ENCODE measurements at places on chromosomes 2 and 18. TPM values are rescaled to one million over a fixed set of nuclear protein-coding genes. Genes with fewer than 3 reads are reported as not detected.

CYTIP gene
- not detected for polyA plus RNA-seq

XDH gene
- polyA plus RNA-seq: 0.36 TPM

HOXD11 gene
- not detected for polyA plus RNA-seq

ROCK1 gene
- 43.0 TPM for polyA plus RNA-seq

CNTNAP5 gene
- polyA plus RNA-seq: 19.3 TPM

EGR4 gene
- polyA plus RNA-seq: not detected

CDH19 gene
- polyA plus RNA-seq: 0.11 TPM

RFX8 gene
- polyA plus RNA-seq: not detected

NOL4 gene
- 61.0 TPM for polyA plus RNA-seq

MTERF4 gene
- 164 TPM for polyA plus RNA-seq

GRP gene
- not detected for polyA plus RNA-seq

STK36 gene
- 69.7 TPM for polyA plus RNA-seq

BOLL gene
- not detected for polyA plus RNA-seq

WDR43 gene
- 19.6 TPM for polyA plus RNA-seq

POTEJ gene
- polyA plus RNA-seq: 0.16 TPM

TRPM8 gene
- polyA plus RNA-seq: 0.18 TPM

ALKAL2 gene
- not detected for polyA plus RNA-seq

CNNM3 gene
- 9.5 TPM for polyA plus RNA-seq

PLCD4 gene
- polyA plus RNA-seq: 9.3 TPM

SKA1 gene
- polyA plus RNA-seq: 0.97 TPM

KIF1A gene
- polyA plus RNA-seq: 89.2 TPM

REG3A gene
- polyA plus RNA-seq: not detected

SFTPB gene
- not detected for polyA plus RNA-seq

TTC31 gene
- polyA plus RNA-seq: 16.3 TPM

DYNAP gene
- not detected for polyA plus RNA-seq

MAT2A gene
- polyA plus RNA-seq: 233 TPM

PSMD1 gene
- 83.8 TPM for polyA plus RNA-seq

RFTN2 gene
- 0.06 TPM for polyA plus RNA-seq

FHOD3 gene
- polyA plus RNA-seq: 22.3 TPM

EPB41L3 gene
- polyA plus RNA-seq: 19.6 TPM

CDK5R2 gene
- 3.1 TPM for polyA plus RNA-seq

GATA6 gene
- polyA plus RNA-seq: not detected

LAMA3 gene
- polyA plus RNA-seq: 2.2 TPM

NOSTRIN gene
- not detected for polyA plus RNA-seq

SCN1A gene
- polyA plus RNA-seq: 1.4 TPM

COL4A3 gene
- 0.10 TPM for polyA plus RNA-seq

TNS1 gene
- polyA plus RNA-seq: 1.5 TPM

ALPG gene
- polyA plus RNA-seq: not detected

GPR155 gene
- 5.7 TPM for polyA plus RNA-seq

SLC14A1 gene
- polyA plus RNA-seq: not detected

MPP4 gene
- not detected for polyA plus RNA-seq

SP9 gene
- polyA plus RNA-seq: 2.5 TPM

BUB1 gene
- 2.4 TPM for polyA plus RNA-seq
